Posterior vena cava (tissue), 2 donors: ENCODE measurements at places on chromosomes 5 and 9.

DNA sequence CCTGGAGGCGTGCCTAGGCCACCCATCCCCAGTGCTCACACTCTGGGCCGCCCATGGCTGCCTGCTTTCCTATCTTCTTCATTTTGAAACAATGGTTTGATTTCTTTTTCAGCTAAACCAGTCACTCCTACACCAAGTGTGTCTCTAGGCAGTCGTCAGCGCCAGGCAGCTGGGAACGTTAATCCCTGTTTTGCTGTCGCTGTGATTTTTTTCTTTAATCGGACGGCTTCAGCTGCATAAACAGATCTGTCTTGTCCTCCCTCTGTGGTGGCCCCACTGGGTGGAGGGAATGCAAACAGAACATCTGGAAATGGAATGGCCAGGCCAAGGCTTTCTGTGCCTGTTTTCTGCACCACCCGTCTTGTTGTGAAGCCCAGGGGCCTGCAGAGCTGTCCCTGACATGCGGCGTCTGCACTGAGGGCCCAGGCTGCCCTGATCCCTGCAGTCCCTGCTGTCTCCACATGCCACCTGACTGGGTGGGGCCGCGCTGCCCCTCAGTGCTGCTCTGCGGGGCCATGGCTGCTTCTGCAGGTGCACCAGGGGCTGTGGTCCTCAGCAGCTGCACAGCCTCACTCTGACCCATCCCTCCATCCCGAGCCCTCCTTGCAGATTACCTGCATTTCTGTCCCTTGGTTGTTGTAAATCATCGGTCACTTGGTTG is 51.5 kb downstream of the WNK2 start:
- DNase-seq, result no peak

- DNase-seq, result no peak
Observed at GRCh38 chr9:89969156-89969675, 364.4 kb downstream of the GADD45G start.

- no peak for DNase-seq
Observed at GRCh38 chr5:146457431-146457830, 10.3 kb downstream of the TCERG1 start.

GRCh38 chr9:86456416-86456815 is 102.2 kb upstream of the TUT7 start:
- DNase-seq, result no peak

DNA sequence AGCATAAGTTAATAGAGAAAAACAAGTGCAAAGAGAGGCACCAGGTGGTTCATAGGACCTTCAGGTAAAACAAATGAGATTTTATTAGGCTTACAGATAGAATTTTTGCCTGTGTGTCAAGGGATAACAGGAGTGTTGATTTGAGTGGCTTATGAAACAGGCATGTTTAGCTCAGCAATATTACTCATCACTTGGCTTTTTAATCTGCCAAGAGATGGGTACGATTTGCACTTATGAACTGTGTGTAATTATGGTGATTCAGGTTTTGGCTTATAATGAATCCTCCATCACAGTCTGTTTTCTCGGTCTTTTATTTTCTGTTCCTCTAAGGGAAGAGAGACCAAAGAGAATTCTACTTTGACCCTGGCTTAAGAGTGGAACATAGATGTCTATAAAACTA is 199.3 kb downstream of the DMRTA1 start:
- no peak for DNase-seq

GRCh38 chr5:139271201-139272027 is 22.1 kb upstream of the MATR3 start:
- DNase-seq, result no peak

- no peak for DNase-seq
Observed at GRCh38 chr5:159005062-159005461, 94.7 kb downstream of the EBF1 start.

- no peak for DNase-seq
Observed at GRCh38 chr5:14672484-14673394, 8.2 kb downstream of the OTULIN start.

DNA sequence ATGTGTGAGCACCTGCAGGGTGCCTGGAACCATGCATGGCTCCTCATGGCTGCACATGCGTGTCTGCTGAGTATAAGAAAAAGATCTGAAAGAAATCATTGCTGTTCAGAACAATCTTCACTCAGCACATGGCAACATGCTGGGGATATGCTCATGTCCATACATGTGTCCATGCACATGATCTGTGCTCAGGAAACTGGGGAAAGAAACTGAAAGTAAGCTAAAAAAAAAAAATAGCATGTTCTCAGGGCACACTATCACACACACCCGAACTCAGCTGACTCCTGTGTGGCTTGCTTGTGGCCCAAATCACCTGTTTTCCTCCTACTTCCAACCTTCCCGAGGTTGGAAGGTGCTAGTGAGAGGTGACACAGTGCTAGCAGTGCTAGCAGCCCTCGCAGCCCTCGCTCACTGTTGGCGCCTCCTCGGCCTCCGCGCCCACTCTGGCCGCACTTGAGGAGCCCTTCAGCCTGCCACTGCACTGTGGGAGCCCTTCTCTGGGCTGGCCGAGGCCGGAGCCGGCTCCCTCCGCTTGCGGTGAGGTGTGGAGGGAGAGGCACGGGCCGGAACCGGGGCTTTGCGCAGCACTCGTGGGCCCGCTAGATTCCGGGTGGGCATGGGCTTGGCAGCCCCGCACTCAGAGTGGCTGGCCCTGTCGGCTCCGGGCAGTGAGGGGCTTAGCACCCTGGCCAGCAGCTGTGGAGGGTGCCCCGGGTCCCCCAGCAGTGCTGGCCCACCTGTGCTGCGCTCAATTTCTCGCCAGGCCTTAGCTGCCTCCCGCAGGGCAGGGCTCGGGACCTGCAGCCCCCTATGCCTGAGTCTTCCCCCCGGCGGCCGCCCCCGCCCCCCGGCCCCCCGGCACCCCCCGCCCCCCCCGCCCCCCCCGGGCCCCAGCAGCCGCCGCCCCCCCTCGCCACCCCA is 76.0 kb downstream of the GADD45G start:
- DNase-seq, result peak; percentile 80

DNA sequence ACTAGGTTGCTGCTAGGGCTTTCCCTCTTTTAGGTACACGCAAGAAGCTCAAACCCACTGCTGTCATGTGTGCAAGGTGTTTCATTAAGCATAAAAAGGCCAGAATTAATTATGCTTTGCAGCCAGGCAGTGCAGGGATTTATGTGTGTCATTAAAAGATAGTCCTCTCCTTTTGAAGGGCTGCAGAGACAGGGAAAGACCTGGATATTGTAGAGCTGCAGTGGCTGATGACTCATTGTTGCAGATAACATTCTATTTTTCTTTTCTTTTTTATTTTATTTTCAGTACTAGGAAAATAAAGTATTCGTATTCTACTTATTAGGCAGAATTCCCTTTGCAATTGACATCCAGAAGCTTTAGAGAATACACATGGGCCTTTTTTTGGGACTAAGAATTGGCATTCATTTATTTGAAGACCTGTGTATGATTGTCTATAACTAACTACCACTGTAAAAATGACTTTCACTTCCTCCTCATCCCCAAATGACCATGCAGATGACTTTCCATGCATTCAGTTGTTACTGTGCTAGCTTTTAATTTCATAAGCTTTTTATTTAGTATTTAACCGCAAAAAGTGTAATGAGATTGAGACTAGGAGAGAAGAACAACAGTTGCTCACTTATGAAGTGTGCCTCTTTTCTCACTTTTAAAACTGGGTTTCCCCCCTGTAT is 113.0 kb downstream of the PAM start:
- DNase-seq, result no peak

DNA sequence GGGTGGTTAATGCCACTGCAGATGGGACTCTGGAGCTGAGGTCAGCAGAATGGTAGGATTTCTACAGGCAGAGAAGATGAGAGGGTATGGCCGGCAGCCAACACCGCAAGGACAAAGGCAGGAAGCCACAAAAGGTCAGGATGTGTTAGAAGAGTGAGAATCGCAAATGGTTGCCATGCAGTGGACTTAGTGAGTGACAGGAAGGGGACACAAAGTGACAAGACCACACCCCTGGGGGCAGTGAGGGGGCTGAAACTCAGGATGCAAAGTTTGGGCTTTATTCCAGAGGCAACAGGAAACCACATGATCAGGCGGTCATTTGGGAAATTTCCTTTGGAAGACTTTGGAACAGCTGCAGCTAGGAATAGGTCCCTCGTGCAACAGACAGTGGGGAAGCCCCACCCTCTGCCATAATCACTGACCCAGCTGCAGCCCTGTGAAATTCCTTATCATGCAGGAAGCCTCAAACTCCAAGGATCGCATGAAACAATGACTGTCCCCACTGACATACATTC is 14.2 kb upstream of the CCDC180 start:
- no peak for DNase-seq

DNA sequence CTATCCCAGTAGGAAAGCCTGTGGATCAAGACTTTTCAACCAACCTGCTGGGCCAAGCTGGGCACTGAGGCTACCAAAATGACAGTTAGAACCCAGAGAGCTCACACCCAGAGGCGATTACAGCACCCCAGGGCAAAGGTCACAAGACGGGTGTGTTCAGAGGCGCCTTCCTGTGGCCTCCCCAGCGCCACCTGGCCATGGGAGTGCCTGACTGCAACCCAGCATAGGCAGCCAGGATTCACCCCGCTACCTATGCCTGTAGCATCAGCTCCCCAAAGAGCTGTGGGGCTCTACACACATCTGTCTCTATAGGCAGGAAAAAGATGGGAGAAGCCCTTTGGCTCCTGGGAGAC is 33.5 kb downstream of the PDGFRB start:
- DNase-seq, result peak; percentile 77

- no peak for DNase-seq
Observed at GRCh38 chr9:129126749-129127618, 15.8 kb downstream of the PTPA start.

- no peak for DNase-seq
Observed at GRCh38 chr9:69317894-69318293, 7.1 kb upstream of the ENTREP1 start.

- peak; percentile 85 for DNase-seq
Observed at GRCh38 chr5:74382987-74383593, 257.4 kb downstream of the ENC1 start.

GRCh38 chr9:101480386-101480785 is 44.8 kb upstream of the ALDOB start:
- DNase-seq, result no peak

DNA sequence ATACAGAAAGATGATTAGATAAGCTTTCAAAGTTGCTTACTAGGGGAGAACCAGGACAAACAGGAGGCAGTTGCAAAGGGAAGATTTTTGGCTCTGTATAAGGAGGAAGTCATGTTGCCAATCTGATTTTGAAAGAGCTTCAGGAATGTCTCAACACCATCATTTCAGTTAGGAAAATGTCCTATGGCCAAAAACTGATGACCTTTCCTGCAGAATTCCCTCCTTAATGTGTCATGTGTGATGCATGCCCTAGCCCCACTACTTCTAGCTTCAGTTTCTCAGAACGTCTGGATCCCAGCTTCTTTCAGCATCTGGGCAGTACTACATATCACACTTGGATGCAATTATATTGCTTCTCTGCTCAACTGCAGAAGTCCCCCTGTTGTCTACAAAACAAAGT is 211.5 kb upstream of the NREP start:
- DNase-seq, result no peak

- no peak for DNase-seq
Observed at GRCh38 chr5:176678584-176678983, 31.3 kb downstream of the TSPAN17 start.

- no peak for DNase-seq
Observed at GRCh38 chr5:61933787-61934626, 372.0 kb upstream of the KIF2A start.

DNA sequence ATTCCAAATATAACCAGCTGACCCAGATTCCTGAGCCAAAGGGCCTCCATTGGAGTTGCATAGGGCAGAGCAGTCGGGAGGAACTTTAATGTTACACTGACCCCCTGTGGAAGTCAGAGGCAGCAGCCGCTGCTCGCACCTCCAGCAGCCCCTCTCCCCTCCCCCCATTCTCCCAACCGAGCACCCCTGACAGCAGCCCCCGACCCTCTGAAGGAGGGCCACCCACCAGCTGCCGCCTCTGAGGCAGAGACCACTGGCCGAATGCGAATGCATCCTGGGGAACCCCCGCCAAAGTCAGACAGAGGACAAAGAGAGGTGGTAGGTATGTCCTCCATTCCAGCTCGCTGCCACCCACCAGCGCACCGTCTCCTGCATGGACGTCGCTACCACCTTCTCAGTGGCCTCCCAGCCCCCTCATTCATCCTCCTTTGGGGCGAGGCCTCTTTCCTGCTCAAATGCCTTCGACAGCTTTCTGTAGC is 231.0 kb downstream of the CDK5RAP2 start:
- DNase-seq, result no peak

- DNase-seq, result no peak
Observed at GRCh38 chr9:35935755-35936509, 22.0 kb downstream of the OR2S2 start.

GRCh38 chr9:114855488-114855887 is 49.6 kb upstream of the TNFSF15 start:
- DNase-seq, result no peak

GRCh38 chr9:98610711-98611110 is 98.0 kb downstream of the GABBR2 start:
- DNase-seq, result no peak
